ENCODE measurements at places on chromosomes 7 and 10. TPM values are rescaled to one million over a fixed set of nuclear protein-coding genes. Genes with fewer than 3 reads are reported as not detected.

Gene CYP2C9
- total RNA-seq: not detected

Gene JMJD1C
- 39.8 TPM for total RNA-seq

Gene TEX47
- total RNA-seq: not detected

Gene SLC39A12
- total RNA-seq: not detected

Gene GSTK1
- total RNA-seq: 140 TPM

Measured in A375 (cell line).